CD4-positive, CD25-positive, alpha-beta regulatory T cell (primary cell): ENCODE measurements at places on chromosomes 4 and X.

- DNase-seq = peak; percentile 72
These were observed 10.6 kb upstream of the ELF4 start for GRCh38 chrX:130120746-130121504.

DNA sequence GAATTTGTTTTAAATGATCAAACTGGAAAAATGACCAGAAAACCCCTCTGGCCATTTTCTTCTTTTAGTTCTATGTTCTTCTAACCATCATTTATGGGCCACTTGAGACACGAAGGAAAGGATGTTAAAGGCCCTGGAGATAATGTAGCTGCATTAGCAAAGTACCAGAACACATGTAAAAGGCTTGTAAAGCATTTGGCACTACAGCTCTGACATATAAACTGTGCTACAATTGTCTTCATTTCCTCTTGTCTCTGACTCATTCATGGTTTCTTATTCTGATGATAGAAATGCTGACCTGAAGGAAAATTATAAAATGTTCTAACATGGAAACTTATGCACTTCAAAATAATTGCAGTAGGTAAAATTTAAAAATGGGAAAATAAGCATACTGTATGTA is 388.7 kb downstream of the FAT4 start:
- no peak for DNase-seq

- DNase-seq = no peak
These were observed 139.2 kb downstream of the TMEM164 start for GRCh38 chrX:110142096-110142495.

DNA sequence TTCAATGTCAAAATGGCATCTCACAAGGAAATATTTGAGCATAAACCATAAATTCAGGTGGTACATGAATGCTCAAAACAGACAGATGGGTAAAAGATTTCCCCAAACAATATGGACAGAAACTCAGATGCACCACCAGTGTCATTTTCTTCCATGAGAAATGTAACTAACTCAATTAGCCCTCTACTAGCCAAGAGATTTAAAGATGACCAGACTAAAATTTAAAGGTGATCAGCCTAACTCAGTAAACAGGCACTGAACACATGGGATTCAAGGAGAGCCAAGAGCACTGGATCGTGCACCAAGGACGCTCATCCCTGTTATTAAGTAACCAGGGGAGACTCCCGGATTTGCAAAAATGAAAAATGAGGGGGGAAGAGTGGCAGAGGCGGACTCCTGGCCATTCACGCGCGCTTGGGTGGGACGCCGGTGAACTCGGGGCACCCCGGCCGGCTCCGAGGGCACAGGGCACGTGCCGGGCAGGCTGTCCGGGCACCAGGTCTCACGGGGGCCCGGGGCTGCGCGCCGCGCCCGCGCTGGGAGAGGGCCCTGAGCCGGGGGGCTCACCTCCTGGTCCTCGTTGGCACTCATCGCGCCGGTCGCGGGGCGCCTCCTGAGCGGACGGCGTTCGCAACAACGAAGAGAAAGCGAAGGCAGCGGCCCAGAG is 490 bp downstream of the RWDD4 start:
- DNase-seq = no peak

DNA sequence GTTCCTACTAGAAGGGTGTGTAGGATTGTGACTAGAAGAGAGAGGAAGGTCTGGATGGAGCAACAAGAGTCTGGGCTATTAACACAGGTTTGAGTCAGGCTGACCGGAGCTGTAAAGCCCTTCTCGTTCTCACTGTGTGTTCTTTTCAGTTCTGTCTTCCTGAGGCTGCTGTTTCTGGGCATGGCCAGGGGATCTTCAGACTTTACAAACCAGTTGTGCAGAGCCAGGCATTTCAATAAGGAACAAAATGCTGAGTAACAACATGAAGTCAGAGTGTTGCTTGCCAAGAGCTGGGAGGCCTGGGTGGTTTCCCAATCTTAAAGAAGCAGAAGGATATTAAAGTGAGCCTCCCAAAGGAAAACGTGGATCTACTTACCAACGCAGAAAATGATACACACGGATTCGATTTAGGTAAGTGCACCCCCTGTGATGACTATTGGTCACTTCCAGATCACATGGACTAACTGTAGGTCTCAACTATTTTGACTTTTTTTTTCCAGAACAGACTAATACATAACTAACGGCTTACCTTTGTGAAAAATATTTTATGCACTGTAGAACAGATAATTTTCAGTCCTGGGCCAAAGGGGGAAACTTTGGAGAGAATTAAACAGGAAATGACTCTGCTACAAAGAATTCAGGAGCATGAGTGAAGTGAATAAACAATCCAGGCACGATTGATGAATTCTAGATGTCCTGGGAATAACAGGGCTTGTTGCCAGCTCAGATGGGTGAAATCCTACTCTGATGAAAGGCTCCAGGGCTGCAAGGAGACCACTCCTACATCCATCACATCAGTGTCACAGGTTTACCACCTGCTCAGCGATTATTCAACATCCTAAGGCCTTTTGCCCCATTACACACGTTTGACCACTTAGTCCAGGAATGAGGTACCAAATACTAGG is 94.5 kb downstream of the ANXA3 start:
- DNase-seq = no peak

GRCh38 chr4:81565142-81565870 is 93.6 kb upstream of the RASGEF1B start:
- no peak for DNase-seq

DNA sequence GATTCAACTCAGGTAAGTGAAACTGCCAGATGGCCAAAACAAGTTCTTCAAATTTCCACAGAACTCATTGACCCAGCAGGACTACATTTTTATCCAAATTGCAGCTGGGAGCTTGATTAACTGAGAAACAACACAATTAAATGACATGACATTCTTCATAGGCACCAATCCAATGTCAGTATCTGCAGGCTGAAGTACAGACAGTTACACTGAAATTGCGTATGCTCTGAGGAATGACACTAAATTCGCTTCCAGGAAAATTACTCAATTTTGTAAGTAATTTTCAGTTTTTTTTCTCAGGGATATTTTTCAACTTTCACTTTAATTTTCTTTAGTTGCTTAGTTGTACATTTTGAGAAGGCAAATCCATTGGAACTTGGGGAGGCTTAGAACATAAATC is 4.5 kb downstream of the C1GALT1C1 start:
- DNase-seq = no peak

DNA sequence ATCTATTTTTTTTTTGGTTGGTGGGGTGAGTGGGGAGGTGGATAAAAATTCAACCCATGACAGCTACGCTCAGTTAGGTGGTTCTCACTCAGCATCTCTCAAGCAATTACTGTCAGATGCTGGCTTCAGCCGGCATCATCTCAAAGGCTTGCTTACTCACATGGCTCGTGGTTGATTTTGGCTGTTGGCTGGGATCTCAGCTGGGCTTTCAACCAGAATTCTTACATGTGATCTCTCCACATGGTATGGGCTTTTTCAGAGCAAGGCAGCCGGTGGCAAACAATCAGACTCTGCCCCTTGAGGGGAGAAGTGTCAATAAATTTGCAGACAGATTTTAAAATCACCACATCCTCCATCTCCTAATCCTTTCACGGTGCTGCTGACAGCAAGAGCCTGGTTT is 47.2 kb downstream of the SLC34A2 start:
- DNase-seq = no peak

GRCh38 chr4:8886612-8887406 is 15.2 kb upstream of the HMX1 start:
- no peak for DNase-seq

DNA sequence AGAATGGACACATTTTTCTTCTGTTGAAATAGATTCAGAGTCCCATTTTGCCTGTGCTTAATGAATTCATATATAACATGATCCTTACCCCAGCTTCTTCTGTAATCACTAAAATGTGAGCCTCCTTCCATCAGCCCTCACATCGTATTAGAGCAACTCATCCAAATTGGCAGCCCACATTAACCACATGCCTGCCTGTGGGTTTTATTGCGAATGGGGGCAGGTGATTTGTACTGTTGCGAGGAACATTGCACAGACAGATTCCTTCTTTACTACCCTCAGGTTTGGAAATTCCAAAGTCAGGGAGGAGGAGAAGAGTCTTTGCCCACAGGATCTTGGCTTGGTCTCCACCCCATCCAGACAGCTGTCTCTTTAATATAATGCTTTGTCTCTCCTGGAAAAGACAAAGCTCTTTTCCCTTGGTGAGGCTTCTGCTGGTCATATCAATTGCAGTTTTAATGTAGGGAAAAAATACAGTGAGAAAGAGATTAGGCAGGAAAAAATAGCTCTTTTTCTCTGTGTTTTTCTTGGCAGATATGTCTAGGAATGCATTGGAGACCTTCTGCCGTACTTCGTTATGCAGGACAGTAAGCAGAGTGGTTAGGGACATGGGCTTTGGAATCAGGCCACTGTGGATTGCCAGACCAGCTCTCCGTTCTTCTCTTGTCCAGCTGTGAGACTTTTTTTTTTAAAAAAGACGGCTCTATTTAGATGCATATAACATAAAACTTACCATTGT is 371.2 kb downstream of the AFF2 start:
- no peak for DNase-seq

DNA sequence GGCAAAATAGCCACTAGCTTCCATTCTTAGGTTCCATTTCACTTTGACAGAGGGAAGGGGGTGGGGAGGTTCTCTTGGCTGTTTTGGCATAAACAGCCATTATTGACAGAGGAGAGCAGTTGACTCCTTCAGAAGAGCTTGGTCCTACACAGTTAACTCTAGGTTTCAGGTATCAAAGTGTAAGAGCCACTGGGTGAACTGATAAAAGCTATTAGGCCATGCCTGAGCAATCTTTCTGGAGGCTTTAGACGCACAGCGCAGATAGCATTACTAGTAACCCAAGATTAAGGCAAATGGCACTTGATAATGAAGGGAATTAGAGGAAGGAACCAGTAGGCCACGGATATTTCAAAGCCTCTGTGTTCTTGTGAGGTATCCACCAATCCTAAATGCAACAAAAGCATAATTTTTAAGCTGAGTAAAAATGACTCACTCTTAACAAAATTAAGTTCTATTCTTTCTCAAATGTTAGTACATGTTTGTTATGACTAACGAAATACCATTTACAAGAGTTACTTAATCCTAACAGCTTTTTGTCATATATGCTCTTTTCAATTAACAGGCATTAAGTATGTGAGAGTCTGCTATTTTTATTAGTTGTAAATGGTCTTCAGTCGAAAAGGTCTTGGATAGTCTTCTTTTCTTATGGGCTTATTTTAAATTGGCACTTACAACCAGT is 53.6 kb downstream of the SLC7A11 start:
- no peak for DNase-seq

GRCh38 chr4:1574601-1575417 is 109.3 kb downstream of the FAM53A start:
- DNase-seq = no peak

GRCh38 chrX:103913356-103914020 is 48.9 kb upstream of the TMSB15B start:
- DNase-seq = no peak

GRCh38 chr4:25919676-25920075 is 5.7 kb downstream of the SMIM20 start:
- no peak for DNase-seq

DNA sequence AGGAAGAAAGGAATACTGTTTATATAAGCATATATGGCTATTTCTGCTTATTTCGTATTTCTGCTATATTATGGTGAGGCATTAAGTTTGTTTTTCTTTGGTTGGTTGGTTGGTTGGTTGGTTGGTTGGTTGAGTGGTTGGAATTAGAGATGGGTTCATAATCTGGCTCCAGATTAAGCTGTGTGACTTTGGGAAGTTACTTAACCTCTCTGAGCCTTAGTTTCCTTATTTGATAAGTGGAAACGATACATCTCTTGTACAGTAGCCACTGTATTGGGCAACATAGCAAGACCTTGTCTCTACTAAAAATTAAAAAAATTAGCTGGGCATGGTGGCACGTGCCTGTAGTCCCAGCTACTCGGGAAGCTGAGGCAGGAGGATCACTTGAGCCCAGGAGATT is 46.1 kb upstream of the CEP135 start:
- no peak for DNase-seq

DNA sequence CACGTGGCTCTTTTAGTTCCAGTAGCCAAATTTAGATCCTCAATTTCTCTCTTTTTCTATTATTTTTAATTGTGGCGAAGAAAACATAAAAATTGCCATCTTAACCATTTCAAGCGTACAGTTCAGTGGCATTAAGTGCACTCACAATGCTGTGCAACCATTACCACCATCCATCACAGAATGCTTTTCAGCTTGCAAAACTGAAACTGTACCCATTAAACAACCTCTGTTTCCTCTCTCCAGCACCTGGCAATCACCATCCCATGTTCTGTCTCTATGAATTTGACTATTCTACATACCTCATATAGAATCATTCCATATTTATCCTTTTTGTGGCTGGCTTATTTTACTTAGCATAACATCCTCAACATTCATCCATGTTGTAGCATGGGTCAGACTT is 74.9 kb downstream of the METTL14 start:
- DNase-seq = no peak

DNA sequence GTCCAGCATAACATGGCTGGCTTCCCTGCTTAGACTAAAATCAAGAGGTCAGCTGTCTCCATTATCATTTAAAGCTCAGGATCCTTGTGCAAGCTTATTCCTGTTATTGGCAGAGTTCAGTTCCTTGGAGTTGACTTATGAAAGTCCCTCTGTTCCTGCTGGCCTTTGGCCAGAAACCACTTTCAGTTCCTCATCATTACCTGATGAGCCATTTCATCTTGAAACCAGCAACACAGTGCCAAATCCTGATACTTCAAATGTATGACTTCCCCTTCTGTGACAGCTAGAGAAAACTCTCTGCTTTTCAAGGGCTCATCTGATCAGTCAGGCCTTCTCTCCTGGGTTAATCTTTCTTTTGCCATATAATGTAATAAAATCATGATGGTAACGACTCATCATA is 110.6 kb upstream of the FSTL5 start:
- no peak for DNase-seq

GRCh38 chr4:174749091-174749490 is 80.0 kb downstream of the GLRA3 start:
- DNase-seq = no peak

- no peak for DNase-seq
These were observed 64.5 kb downstream of the CENPC start for GRCh38 chr4:67480810-67481209.

GRCh38 chr4:7027913-7028312 is 15.3 kb upstream of the TADA2B start:
- no peak for DNase-seq

GRCh38 chr4:101987623-101988243 is 197.2 kb downstream of the BANK1 start:
- no peak for DNase-seq

DNA sequence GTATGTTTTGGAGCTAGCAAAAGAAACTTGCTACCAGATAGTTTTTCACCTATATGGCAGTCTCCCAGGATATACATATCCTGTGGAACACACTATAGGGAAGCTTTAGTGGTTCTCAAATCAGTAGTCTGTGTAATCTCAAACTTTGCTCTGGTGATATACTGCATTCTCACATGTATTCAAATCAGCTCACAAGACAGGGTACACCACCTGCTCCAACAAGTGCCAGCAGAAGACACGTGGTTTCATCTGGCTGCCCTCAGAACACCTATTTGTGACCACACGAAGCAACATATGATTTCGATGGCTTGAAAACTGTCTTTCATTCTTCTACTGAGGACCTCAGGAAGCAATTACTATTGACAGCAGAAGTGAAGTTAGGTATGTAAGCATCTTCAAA is 37.7 kb downstream of the BCLAF3 start:
- DNase-seq = no peak

GRCh38 chr4:78418406-78418805 is 133.2 kb upstream of the ANXA3 start:
- DNase-seq = no peak
